ENCODE measurements at places on chromosomes 4 and X.
A peak's percentile ranks its signal among the peaks of the same experiment; 100 is the strongest.

DNA sequence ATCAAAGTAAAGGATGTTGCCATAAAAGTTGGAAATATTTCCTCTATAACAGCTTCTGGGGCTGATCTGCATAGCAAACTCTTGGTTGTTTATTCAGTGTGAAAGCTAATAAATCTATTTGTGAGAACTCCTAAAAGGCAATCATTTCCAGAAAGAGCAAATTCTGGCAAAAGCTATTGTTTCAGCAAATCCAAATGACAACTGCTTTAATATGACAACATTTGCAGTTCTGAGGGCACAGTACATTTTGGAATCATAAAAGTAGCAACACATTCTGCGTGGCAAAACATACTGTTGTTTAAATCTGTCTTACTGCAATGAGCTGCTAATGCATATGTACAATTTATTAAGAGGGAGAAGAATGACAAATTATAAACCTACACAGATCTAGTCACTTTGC lies 818.1 kb downstream of the FSTL5 start:
- no peak for DNase-seq

GRCh38 chrX:138788771-138789170 lies 77.3 kb upstream of the FGF13 start:
- DNase-seq: no peak

DNA sequence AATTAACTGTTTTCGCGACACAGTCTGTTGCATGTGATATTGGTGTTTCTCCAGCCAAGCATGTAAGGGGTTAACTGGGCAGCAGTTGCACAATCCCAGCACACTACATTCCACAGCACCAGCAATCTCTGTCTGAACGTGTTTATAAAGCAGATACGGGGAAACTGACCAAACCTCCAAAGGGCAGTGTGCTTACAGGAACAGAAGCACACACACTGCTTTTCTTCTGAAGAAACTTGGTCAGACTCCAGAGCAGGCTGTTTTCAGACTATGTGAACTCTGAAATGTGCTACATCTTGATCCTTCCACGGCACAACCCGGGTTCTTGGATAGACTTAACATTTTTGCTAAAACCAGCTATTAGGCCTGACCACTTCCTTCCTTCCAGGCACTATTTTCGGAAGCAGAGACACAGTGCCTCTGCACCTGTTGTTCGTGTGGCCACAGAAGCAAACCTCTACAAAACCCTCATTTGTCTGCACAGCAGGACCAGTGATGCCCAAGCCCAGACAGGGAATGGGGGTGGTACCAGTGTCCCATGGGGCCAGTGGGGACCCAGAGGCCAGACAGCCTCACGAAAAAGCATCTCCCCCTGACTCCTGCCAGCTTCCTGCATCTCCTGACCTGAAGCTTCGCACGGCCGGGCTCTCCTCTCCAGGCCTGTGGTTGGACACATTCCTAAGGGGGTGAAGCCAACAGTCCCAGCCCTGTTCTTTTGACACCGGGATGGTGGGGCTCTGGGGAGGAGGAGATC lies 90.1 kb downstream of the IRF2 start:
- DNase-seq: peak; percentile 68

GRCh38 chr4:150784305-150784704 lies 202.4 kb downstream of the MAB21L2 start:
- DNase-seq: no peak

DNA sequence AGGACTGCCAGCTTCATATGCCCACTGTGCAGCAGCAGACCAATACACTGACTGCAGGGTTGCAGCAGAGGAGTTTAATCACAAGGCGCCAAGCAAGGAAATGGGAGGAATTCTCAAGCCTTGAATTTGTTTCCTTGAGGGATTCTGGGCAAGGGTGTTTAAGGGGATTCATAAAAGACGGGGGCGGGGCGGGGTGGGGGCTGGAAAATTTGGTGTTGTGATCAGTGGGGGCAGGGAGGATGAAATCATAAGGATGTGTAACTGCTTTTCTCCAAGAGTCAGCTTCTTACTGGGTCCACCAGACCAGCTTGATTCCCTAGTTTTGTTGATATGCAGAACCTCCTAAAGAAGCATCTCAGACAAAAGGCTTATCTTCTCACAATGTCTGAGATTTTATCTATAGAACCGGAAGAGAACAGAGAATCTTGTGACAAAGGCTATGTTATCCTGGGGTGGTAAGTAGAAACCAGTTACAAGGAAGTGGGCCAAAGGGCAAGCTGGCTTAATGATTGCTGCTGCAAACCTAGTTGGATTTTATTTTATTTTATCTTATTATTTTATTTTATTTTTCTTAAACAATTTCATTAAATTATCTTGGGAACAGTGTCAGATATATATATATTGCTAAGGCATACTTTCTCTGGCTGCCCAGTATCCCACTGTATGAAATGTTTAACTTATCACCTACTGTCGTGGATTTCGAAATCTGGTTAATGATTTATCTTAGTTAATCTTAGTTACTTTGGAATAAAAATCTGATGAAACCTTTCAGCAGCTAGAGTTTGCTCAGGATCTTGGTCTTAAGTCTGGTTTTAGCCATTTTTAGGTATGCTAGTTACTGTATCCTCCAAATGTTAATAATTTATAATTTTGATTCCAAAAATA lies 276.4 kb downstream of the RPA4 start:
- DNase-seq: no peak

GRCh38 chr4:148787831-148788477 lies 345.7 kb upstream of the NR3C2 start:
- DNase-seq: peak; percentile 68

- no peak for DNase-seq
Observed at GRCh38 chr4:569958-570667, 6.0 kb downstream of the TMEM271 start.

DNA sequence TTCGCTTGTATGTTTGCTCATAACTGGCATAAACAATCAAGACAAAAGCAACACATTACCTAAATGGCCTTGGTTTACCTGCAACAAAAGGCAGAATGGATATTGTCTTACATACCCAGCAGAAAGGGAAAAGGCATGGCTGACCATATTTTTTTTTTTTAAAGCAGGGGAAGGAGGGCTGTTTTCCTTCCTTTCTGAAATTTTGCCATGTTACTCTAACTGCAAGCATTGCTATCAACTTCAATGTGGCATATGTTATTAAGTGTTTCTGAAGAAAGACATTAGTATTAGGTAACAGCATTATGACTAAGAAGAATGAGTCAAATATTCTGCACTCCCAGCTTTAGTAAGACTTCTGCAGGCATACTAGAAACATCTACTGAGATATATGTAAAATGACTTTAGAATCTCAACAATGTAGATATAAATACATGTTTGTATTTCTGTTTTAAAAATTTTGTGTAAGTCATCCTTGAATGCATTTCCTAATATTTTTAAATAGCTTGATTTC lies 512.6 kb upstream of the FAM241A start:
- no peak for DNase-seq

- DNase-seq: no peak
Observed at GRCh38 chr4:182749667-182750167, 167.5 kb downstream of the DCTD start.

DNA sequence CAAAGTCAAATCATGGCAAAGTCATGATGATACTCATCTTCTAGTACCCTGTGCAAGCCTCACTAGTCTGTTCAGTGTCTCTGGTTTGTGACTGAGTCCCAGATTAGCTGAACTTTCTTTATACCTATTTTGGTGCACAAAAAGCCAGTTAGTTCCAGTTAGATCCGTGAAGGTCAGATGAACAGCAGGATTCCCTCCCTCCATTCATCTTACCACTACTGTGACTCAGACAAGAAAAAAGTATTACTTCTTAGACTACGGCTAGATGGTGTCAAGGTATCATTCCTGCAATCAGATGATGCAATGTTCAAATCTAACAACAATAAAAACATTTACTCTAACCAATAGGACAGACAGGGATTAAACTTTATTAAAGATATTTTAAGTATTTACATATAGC lies 30.4 kb downstream of the ARHGEF6 start:
- DNase-seq: no peak

DNA sequence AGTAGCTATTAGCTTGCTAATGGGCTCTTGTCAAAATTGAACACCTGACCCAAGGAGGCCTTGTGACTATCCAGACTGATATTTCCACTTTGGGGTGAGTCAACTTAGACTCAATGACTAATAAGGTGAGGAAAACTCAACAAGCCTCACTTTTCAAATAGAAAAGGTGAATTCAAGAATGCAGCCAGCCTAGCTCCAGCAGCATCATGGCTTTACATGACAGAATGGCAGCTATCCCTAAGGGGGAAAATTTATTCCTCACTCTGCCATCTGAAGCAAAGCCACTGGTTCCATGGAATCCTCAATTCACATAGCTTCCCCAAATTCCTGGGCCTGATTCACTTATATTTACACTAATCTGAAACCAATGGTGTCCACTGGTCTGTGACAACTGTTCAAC lies 29.1 kb upstream of the RAB9B start:
- DNase-seq: no peak

DNA sequence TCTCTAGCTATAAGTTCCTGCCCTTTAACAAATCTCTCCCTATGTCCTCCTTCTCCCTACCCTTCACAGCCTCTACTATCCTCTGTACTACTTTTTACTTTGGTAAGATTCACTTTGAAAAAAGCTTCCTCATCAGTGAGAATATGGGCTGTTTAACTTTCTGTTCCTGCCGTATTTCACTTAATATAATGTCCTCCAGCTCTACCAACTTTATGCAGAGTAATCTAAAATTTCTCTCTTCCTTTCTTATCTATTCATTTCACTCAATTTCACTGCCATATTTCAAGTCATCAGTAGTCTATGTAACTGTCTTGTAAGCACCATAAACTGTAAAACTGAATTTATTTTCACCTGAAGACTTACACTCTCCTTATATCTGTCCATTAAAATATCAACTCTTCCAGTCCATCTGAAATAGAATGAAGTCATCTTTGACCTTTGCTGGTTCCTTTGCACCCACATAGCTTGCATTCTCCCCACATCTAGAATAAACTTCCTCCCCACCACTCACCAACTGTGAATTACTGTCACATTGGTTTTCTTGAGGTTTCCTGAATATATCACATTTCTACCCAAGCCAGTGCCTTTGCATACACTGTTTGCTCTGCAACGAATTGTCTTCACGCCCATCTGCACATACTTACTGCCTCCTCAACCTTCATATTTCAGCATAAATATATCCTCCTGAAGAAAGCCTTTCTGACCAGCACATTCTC lies 54.6 kb downstream of the ARAP2 start:
- no peak for DNase-seq

DNA sequence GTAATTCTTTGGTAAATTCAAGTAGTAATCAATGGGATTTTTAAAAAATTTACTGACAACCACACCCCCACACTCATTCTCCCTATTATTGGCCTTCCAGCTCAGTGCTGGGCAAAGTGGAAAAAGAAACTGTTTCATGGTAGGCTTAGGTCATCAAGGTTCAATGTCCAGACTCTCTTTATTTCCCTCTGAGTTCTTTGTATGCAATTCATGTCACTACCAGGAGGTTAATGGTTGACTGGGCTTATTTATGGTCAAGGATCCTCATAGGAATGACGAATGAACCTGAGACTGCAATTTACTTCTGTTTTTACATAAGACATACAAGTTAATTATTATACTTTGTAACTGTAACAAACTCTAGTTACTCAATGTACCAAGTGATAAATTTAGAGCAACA lies 403.2 kb downstream of the KLHL13 start:
- no peak for DNase-seq

- DNase-seq: no peak
Observed at GRCh38 chrX:15395789-15396188, 11.6 kb upstream of the VEGFD start.

DNA sequence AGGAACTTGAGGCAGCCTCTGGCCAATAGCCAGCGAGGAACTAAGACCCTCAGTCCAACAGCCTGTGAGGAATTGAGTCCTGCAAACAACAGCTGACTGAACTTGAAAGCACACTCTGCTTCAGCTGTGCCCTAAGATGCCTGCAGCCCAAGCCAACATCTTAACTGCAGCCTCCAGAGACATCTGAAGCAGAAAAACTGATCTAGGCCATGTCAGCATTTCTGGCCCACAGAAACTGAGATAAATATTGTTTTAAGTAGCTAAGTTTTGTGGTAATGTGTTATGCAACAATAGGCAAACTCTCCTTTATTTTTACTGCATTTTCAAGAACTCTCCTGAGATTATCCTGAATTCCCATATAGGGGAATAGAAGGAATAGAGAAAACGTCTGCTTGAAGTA lies 24.4 kb upstream of the PIGA start:
- DNase-seq: no peak

- DNase-seq: no peak
Observed at GRCh38 chr4:89535251-89535650, 227.7 kb upstream of the GPRIN3 start.

- peak; percentile 10 for DNase-seq
Observed at GRCh38 chr4:89496851-89497250, 189.3 kb upstream of the GPRIN3 start.

DNA sequence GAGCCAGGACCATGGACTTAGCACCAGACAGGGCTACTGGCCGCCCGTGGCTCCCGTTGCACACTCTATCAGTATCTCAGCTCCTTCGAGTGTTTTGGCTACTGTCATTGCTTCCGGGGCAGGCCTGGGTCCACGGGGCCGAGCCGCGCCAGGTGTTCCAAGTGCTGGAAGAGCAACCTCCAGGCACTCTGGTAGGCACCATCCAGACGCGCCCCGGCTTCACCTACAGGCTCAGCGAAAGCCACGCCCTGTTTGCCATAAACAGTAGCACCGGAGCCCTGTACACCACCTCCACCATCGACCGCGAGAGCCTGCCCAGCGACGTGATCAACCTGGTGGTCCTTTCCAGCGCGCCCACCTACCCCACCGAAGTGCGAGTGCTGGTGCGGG lies 1.6 kb downstream of the FAT4 start:
- DNase-seq: no peak

DNA sequence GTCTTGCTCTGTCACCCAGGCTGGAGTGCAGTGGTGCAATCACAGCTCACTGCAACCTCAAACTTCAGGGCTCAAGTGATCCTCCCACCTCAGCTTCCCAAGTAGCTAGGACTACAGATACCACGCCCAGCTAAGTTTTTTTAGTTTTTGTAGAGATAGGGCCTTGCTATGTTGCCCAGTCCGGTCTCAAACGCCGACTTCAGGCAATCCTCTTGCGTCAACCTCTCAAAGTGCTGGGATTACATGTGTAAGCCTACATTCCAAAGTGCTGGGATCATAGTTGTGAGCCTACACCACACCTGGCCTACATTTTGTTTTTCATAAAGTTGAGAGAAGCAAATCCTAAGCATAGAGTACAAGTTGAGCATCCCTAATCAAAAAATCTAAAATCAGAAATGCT lies 42.2 kb downstream of the SMARCA5 start:
- no peak for DNase-seq

DNA sequence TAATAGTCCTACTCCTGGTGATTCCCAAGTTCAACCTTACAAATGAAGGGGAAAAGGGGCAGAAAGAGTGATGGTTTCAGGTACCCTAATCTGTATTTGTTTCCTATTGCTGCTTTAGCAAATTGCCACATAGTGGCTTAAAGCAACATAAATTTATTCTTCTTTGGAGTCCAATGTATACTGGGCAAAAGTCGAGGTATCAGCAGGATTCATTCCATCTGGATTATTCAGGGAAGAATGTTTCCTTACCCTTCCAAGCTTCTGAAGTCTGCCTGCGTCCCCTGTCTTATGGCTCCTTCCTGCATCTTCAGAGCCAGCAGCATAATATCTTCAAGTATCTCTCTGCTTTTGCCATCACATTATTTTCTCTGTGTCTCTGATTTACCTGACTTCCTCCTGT lies 10.3 kb upstream of the BST1 start:
- DNase-seq: no peak

GRCh38 chr4:163492951-163493504 lies 1.5 kb upstream of the TMA16 start:
- DNase-seq: no peak
